ENCODE measurements at places on chromosomes 16 and 17. TPM values are rescaled to one million over a fixed set of nuclear protein-coding genes. Genes with fewer than 3 reads are reported as not detected.

ABCC11 gene
- 0.25 TPM for total RNA-seq

BOLA2 gene
- total RNA-seq: 9.1 TPM

ZDHHC1 gene
- total RNA-seq: 0.49 TPM

MCRIP1 gene
- 92.4 TPM for total RNA-seq

FBXW10B gene
- total RNA-seq: 0.62 TPM

ALDH3A1 gene
- total RNA-seq: not detected

TEKT3 gene
- not detected for total RNA-seq

FBXO39 gene
- 0.53 TPM for total RNA-seq

FOXN1 gene
- total RNA-seq: not detected

KIAA0513 gene
- total RNA-seq: 11.5 TPM

BEAN1 gene
- not detected for total RNA-seq

TTLL6 gene
- not detected for total RNA-seq

MT1A gene
- not detected for total RNA-seq
